Transverse colon (tissue), 4 donors: ENCODE measurements at places on chromosomes 1 and 21. TPM values are rescaled to one million over a fixed set of nuclear protein-coding genes. Genes with fewer than 3 reads are reported as not detected.

Gene ARHGEF16
- 104 TPM for total RNA-seq

Gene RPE65
- not detected for total RNA-seq

Gene S1PR1
- total RNA-seq: 5.6 TPM

Gene TEX38
- not detected for total RNA-seq

Gene GJA5
- total RNA-seq: 1.2 TPM

Gene RER1
- total RNA-seq: 36.2 TPM

Gene NPPB
- total RNA-seq: not detected

Gene OLFML2B
- 4.8 TPM for total RNA-seq

Gene TNFRSF1B
- total RNA-seq: 11.1 TPM

Gene SPRR2G
- not detected for total RNA-seq

Gene TMEM81
- total RNA-seq: 3.7 TPM

Gene CADM3
- total RNA-seq: 5.2 TPM

Gene ZFP69B
- 1.9 TPM for total RNA-seq

Gene CD1C
- total RNA-seq: 7.1 TPM

Gene MCOLN3
- 7.6 TPM for total RNA-seq

- H3K27ac ChIP-seq: no peak overlapping the region
- peaks cover 12% of the 10 kb centered on the region for H3K4me1 ChIP-seq
- no peaks in the 10 kb centered on the region for H3K36me3 ChIP-seq
- no peak overlapping the region for H3K4me3 ChIP-seq
- DNase-seq: no peak
- H3K27me3 ChIP-seq: no peaks in the 10 kb centered on the region
Measured at GRCh38 chr1:177983077-177983476, 13.2 kb upstream of the SEC16B start.

DNA sequence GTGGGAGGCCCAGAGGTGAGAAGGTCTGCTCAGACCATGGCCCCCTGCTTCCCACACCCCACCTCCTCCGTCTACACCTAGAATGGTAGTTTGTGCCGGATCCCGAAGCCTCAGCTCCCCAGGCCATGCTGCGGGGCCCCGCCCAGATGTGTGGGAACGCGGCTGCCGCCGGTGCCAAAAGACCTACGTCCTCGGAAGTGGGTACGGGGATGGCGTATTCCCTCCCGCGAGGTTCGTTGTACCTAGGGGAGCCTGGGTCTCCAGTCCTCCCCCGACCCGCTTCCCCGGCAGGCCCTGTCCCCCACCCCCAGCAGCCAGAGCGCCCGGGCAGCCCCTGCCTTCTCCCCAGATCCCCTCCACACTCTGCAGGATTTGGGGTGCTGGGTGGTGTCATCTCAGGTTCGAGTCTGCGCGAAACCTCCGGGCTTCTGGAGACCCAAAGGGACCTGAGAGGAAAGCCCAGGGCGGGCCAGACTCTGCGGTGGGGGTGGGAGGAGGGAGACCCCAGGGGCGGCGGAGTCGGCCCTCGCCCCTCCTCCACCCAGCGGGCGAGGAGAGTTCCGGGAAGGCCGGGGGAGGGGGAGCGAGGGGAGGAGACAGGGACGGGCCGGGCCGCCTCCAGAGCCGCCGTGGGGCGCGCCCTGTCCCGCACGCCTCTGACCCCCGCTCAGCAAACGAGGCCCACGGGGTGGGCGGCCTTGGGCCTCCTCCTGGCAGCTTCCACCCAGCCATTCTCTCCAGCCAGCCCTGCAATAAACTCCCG, 6.2 kb upstream of the PRDM16 start:
- peak overlapping the region; percentile 19 for H3K4me3 ChIP-seq
- H3K4me1 ChIP-seq: peaks cover 8% of the 10 kb centered on the region
- peaks cover 85% of the 10 kb centered on the region for H3K27me3 ChIP-seq
- no peaks in the 10 kb centered on the region for H3K36me3 ChIP-seq

DNA sequence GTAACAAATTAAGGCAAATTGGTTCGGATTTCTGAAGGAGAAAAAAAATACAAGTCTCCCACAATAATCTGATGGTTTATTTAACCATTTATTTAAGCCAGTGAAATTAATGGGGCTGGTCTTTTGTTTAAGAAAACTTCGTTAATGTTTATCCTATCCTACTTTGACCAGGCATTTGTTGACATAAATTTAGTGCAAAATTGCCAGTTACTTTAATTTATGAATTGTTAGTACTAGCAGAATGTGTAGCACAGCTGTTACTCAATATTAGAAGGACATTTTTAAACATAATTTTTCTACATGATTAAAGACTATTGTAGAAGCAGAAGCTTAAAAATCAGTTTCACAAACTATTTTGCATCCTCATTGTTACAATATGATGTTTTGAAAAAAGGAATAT, 687.6 kb upstream of the PTBP2 start:
- H3K27ac ChIP-seq: no peak overlapping the region
- no peaks in the 10 kb centered on the region for H3K36me3 ChIP-seq
- no peaks in the 10 kb centered on the region for H3K27me3 ChIP-seq
- H3K4me3 ChIP-seq: no peak overlapping the region
- H3K4me1 ChIP-seq: no peaks in the 10 kb centered on the region

- no peaks in the 10 kb centered on the region for H3K27me3 ChIP-seq
- no peaks in the 10 kb centered on the region for H3K36me3 ChIP-seq
- no peaks in the 10 kb centered on the region for H3K4me1 ChIP-seq
- H3K4me3 ChIP-seq: no peak overlapping the region
Measured at GRCh38 chr1:75529488-75529887, 81.4 kb downstream of the SLC44A5 start.

GRCh38 chr1:32650248-32650751, at the start of gene ZBTB8OS:
Gene ZBTB8OS, minus strand, starts transcription at chr1:32650550. Its CDS starts 21 bp downstream, at chr1:32650529.
- DNase-seq: peak; percentile 94
- no peaks in the 10 kb centered on the region for H3K27me3 ChIP-seq
- peaks cover 24% of the 10 kb centered on the region for H3K4me1 ChIP-seq
- H3K4me3 ChIP-seq: peak within 1 kb of the TSS; percentile 82
- peak within 1 kb of the TSS; percentile 99 for H3K27ac ChIP-seq
- H3K36me3 ChIP-seq: no peaks in the 10 kb centered on the region

DNA sequence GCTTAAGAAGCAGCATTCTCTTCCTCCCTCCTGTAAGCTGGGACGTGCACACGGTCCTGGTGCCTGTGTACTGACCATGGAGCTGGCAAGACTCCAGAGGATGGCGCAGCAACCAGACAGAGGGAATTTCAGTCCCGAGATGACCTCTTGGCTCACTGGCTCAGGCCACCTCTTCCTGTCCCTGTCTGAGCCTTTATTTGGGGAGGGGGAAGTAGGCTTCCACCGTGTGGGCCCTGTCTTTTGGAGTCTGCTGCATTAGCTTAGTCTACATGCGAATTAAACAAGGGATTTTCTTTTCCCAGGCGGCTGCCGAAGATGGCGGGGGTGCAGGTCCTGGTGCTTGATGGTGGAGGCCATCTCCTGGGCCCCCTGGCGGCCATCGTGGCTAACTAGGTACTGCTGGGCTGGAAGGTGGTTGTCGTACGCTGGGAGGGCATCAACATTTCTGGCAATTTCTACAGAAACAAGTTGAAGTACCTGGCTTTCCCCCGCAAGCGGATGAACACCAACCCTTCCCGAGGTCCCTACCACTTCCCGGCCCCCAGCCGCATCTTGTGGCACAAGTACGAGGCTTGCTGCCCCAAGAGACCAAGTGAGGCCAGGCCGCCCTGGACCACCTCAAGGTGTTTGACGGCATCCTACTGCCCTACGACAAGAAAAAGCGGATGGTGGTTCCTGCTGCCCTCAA, 10.2 kb downstream of the IL24 start:
- peaks cover 10% of the 10 kb centered on the region for H3K27me3 ChIP-seq
- no peak overlapping the region for H3K4me3 ChIP-seq
- no peak for DNase-seq
- H3K36me3 ChIP-seq: no peaks in the 10 kb centered on the region
- H3K27ac ChIP-seq: no peak overlapping the region

DNA sequence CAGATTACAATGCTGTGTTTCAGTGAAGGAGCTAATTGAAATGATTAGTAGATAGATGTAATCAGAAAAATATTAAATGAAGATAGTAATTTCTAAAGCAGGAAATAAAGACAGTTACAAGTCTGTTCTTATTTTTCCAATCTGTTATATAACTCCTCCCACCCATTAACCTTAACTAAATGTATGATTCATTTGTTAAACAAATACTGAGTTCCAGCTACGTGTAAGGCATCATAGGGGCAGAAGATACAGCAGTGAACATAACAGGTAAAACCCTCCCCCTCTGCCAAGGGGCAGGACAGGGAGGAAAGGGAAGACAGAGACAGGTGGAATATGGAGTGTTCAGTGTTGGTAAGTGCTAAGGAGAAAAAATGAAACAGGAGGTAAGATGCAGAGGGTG, at the start of gene FAM177B:
FAM177B (plus strand) TSS at position 231 of the 400 bp plus-strand sequence. CDS start 9,344 bp downstream, outside the sequence.
- DNase-seq: no peak
- no peak within 1 kb of the TSS for H3K4me3 ChIP-seq
- H3K4me1 ChIP-seq: no peaks in the 10 kb centered on the region
- H3K27me3 ChIP-seq: no peaks in the 10 kb centered on the region
- H3K27ac ChIP-seq: peak within 1 kb of the TSS; percentile 34
- H3K36me3 ChIP-seq: peaks cover 27% of the 10 kb centered on the region

DNA sequence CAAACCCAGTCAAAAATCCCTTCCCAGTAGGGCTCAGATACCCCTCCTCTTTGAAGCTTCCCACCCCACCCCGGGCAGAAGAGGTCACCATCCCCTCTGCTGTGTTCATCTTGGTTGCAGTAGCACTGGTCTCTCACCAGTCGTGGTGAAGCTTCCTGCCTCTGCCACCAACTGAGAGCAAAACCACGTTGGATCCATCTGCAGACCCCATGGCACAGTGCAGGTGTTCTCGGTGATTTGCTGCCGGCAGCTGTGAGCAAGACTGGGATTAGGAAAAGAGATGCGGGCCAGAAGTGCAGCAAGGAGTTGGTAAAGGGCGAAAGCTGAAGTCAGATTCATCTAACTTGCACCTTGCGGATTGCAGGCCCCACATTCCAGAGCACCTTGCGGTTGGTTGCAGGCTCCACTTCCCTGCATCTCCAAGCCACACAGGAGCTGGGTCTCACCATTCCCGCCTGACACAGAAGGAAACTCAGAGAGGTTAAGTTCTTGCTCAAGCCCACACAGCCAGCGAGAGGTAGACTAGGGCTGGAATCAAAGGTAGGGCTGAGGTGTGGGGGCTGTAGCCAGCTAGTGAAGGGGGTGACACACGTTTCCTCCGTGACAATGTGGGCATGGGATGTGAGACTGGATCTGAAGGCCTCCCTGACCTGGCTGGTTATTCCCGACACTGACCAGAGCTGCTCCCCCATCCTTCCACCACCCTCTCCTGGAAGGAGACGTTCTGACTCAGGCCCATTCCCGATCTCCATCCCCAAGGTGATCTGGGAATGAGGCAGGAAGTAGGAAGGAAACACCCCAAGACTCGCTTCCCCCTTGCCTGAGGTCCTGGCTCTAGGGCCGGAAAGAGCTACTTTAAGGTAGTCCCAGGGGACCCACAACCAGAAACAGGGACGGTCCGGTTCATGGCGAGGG, 3.3 kb upstream of the FAM110D start:
- no peak overlapping the region for H3K27ac ChIP-seq
- no peaks in the 10 kb centered on the region for H3K36me3 ChIP-seq
- H3K4me1 ChIP-seq: no peaks in the 10 kb centered on the region

GRCh38 chr1:197024460-197024859, 42.6 kb downstream of the F13B start:
- no peak for DNase-seq
- no peak overlapping the region for H3K27ac ChIP-seq
- H3K27me3 ChIP-seq: no peaks in the 10 kb centered on the region
- no peak overlapping the region for H3K4me3 ChIP-seq
- no peaks in the 10 kb centered on the region for H3K36me3 ChIP-seq
- no peaks in the 10 kb centered on the region for H3K4me1 ChIP-seq

GRCh38 chr21:46437511-46437910, 21.2 kb upstream of the DIP2A start:
- no peaks in the 10 kb centered on the region for H3K27me3 ChIP-seq
- H3K4me3 ChIP-seq: no peak overlapping the region
- DNase-seq: no peak
- no peaks in the 10 kb centered on the region for H3K36me3 ChIP-seq
- no peaks in the 10 kb centered on the region for H3K4me1 ChIP-seq

DNA sequence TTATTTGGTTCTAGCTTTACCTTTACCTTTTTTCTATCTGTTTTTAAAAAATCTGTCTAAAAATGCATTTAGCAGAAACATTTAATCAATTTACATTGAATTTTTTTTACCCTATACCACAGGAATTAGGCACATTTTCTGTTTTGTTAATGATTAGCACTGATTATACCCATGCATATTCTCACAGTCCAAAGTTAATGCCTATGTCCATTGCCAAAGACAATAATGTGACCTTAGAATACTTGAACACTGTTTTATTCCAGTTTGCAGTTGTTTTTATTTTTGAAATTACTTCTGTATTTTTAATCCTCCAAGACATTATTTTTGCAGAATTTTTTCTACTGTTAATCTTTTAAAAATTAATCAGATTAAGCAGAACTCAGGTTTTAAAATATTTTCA, 11.0 kb upstream of the AMY2B start:
- no peaks in the 10 kb centered on the region for H3K27me3 ChIP-seq
- no peaks in the 10 kb centered on the region for H3K4me1 ChIP-seq
- H3K36me3 ChIP-seq: peaks cover 5% of the 10 kb centered on the region
- DNase-seq: no peak

GRCh38 chr21:19553919-19554615, 1150.5 kb upstream of the TMPRSS15 start:
- H3K27ac ChIP-seq: no peak overlapping the region
- H3K36me3 ChIP-seq: no peaks in the 10 kb centered on the region
- no peaks in the 10 kb centered on the region for H3K4me1 ChIP-seq
- no peaks in the 10 kb centered on the region for H3K27me3 ChIP-seq

DNA sequence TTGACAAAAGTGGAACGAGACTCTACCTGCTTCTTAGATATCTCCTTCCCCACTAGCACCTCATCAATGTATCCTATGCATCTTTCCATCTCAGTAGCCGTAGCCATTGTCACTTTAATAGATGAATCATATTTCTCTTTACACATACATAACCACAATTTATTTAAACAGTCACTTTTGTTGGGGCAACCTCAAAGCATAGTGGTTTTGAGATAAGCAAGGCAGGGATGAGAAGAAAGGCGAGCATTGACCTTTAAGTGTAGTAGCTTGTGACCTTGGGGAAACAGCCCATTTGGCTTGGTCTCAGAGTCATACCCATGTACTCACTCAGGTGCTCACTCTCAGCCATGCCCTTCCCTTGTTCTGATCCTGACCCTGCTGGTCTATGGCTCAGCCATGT, 260.1 kb downstream of the C1orf94 start:
- H3K27ac ChIP-seq: no peak overlapping the region
- no peaks in the 10 kb centered on the region for H3K36me3 ChIP-seq
- peaks cover 4% of the 10 kb centered on the region for H3K27me3 ChIP-seq
- DNase-seq: no peak

DNA sequence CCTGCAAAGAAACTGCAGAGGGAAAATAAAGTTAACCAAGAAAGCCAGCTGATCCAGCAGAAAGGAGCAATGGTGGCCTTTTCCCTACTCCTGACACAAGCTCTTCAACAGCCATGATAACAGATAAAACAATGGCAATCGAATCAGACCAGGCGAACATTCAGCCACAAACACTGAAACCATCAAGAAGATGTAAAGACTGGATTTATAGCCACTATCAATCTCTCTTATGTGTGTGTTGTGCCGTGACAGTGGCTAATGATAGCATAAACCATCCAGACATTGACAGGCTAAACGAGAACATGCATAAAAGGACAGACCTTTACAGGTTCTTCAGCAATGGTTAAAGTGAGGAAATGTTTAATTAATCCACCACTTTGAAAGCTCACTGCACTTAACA, 78.1 kb upstream of the RAB4A start:
- H3K36me3 ChIP-seq: no peaks in the 10 kb centered on the region
- no peaks in the 10 kb centered on the region for H3K27me3 ChIP-seq
- no peak for DNase-seq
- H3K4me3 ChIP-seq: no peak overlapping the region
- H3K27ac ChIP-seq: no peak overlapping the region
- no peaks in the 10 kb centered on the region for H3K4me1 ChIP-seq

- no peaks in the 10 kb centered on the region for H3K27me3 ChIP-seq
- no peak overlapping the region for H3K4me3 ChIP-seq
- no peaks in the 10 kb centered on the region for H3K4me1 ChIP-seq
- peak; percentile 35 for DNase-seq
- H3K36me3 ChIP-seq: no peaks in the 10 kb centered on the region
Measured at GRCh38 chr1:24384251-24385090, 29.1 kb downstream of the STPG1 start.
